Stimulated activated CD4-positive, alpha-beta T cell treated with anti-CD3 and anti-CD28 coated beads, Interleukin-2, amount 100 ng/mL, for 24 hours (primary cell): ENCODE measurements at places on chromosomes 11 and 22.

GRCh38 chr11:113623114-113623513, 83.0 kb downstream of the TMPRSS5 start:
- no peak for DNase-seq

DNA sequence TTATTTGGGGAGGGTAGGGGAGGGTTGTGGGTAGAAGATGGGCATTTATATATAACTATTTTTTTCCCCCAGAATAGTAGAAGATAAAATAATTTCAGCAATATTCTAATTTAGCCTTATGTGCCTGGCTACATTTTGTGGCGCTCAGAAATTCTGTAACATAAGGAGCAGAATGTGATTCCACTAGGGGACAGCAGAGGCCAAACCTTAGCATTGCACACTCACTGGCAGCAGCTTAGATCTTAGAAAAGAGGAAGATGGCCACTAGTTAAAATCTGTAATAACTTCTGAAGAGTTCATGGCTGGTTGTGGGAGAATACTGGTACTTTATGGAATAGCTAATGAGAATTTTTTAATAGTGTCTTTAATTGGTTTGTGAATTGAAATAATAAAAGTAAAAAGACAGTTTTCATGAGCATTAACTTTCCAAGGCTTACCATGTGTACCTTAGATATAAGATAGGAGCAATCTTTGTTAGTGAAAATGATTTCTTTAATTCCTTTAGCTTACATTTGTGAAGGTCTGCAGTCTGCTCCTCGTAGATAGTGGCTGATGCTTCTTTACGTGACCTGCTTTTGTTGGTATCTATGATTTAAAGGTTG, 33.1 kb downstream of the DDX10 start:
- DNase-seq, result peak; percentile 37

- no peak for DNase-seq
Observed at GRCh38 chr22:35212009-35212408, 45.3 kb upstream of the HMGXB4 start.

DNA sequence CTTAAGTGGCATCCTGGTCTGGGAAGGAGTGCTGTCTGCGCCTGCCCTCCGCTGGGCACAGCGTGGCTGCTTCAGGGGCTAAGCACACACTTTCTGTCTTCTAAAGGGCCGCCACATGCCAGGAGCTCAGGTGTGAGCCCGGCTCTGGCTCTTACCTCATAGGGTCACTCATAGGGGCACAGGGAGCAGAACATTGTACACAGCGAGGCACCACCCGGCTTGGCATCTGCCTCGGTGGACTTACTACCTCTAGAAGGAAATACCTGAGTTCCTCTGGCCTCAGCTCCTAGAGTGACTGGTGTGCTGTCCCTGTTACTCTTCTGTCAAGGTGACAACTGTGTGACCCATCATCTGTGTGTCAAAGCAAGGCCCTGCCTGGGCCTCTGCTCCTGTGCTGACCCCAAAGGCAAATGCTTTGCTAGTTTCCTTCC, 13.4 kb downstream of the NEAT1 start:
- no peak for DNase-seq

DNA sequence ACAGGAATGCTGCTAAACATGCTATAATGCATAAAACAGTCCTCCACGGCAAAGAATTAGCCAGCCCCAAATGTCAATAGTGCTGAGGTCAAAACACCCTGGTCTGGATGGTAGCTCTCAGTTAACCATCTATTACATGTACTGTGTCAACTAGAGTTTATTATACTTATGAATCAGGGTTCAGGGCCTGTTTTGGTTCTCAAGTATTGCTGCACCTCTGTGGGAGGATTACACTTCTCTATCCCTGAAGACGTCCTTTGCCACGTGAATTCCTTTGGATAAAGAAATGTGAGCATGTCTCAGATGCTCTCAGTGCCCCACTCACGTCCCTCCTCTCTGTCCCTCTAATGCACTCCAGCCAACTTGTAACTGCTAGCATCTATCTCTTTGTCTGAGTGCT, 53.4 kb downstream of the SLC1A2 start:
- no peak for DNase-seq

DNA sequence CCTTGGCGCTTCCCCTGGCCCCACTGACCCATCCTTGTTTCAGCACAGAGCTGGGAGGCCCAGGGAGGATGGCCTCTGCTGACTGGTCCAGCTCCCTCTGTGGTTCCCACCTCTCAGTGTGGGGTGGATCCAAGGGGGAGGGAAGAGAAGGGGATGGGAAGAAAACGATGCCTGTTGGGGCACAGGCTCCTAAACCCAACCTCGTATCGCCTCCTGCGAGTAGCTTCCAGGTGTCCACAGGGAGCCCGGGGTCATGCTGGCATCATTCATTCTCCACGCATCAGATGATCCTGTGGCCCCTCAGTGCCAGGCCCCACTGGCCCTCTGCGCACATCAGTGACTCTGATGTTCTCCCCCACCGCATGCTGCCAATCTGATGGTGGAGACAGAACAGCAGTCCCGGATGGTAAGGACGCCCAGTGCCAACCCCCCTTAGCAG, 5.1 kb downstream of the MYEOV start:
- no peak for DNase-seq

DNA sequence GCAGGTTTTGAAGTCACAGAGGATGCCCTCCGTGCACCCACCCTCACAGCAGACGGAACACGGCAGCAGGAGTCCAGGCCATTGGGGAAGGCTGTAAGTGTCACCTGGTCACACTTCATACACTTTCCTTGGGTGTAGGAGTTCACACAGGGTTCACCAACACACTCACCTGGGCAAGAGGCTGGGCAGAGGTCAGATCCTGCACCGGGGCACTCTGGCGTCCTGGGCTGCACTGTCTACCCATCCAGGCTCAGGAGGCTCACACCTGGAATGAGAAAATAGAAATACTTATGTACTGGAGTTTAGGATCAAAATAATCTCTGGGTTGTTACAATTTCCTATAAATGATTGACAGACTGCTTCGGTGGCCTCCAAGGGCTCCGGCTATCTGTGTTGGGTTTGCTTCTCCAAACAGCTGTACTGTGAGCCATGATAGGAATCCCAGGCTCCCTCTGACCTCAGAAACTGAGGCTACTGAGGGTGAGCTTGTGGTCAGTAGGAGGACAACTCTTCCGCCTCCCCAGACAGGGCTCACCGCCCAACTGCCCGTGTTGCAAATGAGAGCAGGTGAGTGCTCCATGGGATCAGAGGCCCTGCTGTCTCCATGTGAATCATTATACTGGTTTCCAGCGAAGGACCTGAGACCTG, 20.1 kb upstream of the CARS1 start:
- DNase-seq, result no peak

- DNase-seq, result no peak
Observed at GRCh38 chr22:41474872-41475451, 6.0 kb downstream of the ACO2 start.

- DNase-seq, result no peak
Observed at GRCh38 chr11:109309153-109309552, 112.8 kb upstream of the C11orf87 start.
